ENCODE measurements at places on chromosomes 13 and 19. TPM values are rescaled to one million over a fixed set of nuclear protein-coding genes. Genes with fewer than 3 reads are reported as not detected.

LAIR1 gene
- not detected for total RNA-seq

ZNF563 gene
- 2.0 TPM for total RNA-seq

ADGRE1 gene
- not detected for total RNA-seq

ZNF813 gene
- total RNA-seq = 7.3 TPM

TTYH1 gene
- not detected for total RNA-seq

SIAH3 gene
- total RNA-seq = not detected

ICAM5 gene
- under 0.01 TPM for total RNA-seq

KLK11 gene
- total RNA-seq = not detected

ATP1A3 gene
- not detected for total RNA-seq

LILRB3 gene
- total RNA-seq = not detected

C19orf33 gene
- 7.9 TPM for total RNA-seq

SH2D3A gene
- 2.2 TPM for total RNA-seq

MBD3L2 gene
- total RNA-seq = not detected

ARHGAP33 gene
- total RNA-seq = 0.95 TPM

IQCN gene
- total RNA-seq = 0.22 TPM

NCAN gene
- not detected for total RNA-seq

DPF1 gene
- under 0.01 TPM for total RNA-seq

C13orf46 gene
- total RNA-seq = under 0.01 TPM

CEACAM19 gene
- 0.69 TPM for total RNA-seq
